A375 (cell line): ENCODE measurements at places on chromosomes 12 and 14. TPM values are rescaled to one million over a fixed set of nuclear protein-coding genes. Genes with fewer than 3 reads are reported as not detected.

The DGLUCY gene
- 16.1 and 22.9 TPM in 2 replicates for total RNA-seq

The TMEM253 gene
- total RNA-seq, result 0.53 TPM in 1 of 2 replicates, not detected in the other

The FGF23 gene
- total RNA-seq, result not detected in 2 replicates

The JAG2 gene
- total RNA-seq, result 0.27 and 0.34 TPM in 2 replicates

The RERG gene
- 0.05 and 0.08 TPM in 2 replicates for total RNA-seq

The ACOT2 gene
- total RNA-seq, result 20.0 and 20.6 TPM in 2 replicates

The STXBP6 gene
- 0.72 and 1.4 TPM in 2 replicates for total RNA-seq

The CIPC gene
- total RNA-seq, result 7.0 and 7.8 TPM in 2 replicates

The STYK1 gene
- total RNA-seq, result 0.29 and 0.87 TPM in 2 replicates

The ART4 gene
- total RNA-seq, result not detected in 2 replicates

The CFAP54 gene
- total RNA-seq, result 0.53 and 0.68 TPM in 2 replicates

The HCAR1 gene
- 0.11 TPM in 1 of 2 replicates, not detected in the other for total RNA-seq
